ENCODE measurements at places on chromosomes 3 and 15.

- peak; percentile 69 for DNase-seq
Observed at GRCh38 chr3:72234391-72234790, 449.4 kb upstream of the PROK2 start.

GRCh38 chr3:119642746-119643473 is 17.5 kb downstream of the POPDC2 start:
- no peak for DNase-seq

DNA sequence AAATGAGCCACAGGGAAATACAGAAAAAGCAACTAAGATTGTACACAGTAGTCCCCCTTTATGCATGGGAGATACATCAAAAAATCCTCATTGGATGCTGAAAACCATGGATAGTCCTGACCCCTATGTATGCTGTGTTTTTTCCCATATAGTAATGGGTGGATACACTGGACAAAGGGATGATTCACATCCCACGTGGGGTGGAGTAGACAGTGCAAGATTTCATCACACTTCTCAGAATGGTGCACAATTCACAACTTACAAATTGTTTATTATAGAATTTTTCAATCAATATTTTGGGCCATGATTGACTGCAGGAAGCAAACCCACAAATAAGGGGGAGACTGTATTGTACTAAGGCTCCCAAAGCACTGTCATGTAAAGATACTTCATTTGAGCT is 224.4 kb upstream of the STRIT1 start:
- DNase-seq = no peak

DNA sequence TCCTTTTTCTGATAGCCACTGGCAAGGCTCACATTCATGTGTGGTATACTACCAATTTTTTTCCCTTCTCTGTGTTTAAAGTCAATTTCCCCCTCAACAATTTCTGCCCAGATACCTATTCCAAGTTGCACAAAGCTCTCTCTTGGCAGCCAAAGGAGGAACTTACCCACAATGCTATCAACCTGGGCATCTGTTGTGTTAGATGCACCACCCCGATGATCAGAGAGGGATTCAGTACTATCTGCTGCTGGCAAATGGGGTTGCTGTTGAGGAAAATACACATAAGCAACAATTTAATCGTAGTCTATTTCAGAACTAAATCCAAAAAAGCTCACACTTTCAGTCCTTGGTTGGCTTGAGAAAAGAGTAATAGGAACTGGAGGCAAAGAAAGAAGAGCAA is 46.1 kb downstream of the AAGAB start:
- no peak for DNase-seq

DNA sequence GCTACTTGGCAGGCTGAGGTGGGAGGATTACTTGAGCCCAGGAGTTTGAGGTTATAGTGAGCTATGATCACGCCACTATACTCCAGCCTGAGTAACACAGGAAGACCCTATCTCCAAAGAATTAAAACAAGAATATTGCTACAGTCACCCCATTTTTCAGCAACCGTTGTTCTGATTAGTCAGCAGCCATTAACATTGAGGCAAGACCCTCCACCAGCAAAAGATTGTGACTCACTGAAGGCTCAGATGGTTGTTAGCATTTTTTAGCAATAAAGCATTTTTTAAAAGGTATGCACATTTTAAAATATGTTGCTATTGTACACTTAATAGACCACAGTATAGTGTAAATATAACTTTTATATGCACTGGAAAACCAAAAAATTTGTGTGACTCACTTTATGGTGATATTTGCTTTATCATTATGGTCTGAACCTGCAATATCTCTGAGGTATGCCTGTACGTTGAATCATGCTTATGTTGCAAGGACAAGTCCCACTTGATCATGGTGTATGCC is 492.6 kb downstream of the SQOR start:
- no peak for DNase-seq

DNA sequence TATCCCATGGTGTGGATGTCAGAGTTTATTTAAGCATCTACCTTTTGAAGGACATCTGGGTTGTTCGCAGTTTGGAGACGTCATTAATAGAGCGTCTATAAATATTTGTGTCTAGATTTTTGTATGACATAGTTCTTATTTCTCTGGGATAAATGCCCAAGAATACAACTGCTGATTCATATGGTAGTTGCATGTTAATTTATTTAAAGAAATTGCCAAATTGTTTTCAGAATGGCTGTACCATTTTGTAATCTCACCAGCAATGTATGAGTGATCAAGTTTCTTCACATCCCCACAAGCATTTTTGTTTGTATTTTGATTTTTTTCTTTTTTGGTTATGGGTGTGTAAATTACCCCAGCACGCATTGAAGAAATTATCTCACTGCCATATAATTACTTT is 656.9 kb downstream of the NTRK3 start:
- no peak for DNase-seq

GRCh38 chr3:184099806-184100686 is 3.2 kb downstream of the HTR3E start:
- no peak for DNase-seq

DNA sequence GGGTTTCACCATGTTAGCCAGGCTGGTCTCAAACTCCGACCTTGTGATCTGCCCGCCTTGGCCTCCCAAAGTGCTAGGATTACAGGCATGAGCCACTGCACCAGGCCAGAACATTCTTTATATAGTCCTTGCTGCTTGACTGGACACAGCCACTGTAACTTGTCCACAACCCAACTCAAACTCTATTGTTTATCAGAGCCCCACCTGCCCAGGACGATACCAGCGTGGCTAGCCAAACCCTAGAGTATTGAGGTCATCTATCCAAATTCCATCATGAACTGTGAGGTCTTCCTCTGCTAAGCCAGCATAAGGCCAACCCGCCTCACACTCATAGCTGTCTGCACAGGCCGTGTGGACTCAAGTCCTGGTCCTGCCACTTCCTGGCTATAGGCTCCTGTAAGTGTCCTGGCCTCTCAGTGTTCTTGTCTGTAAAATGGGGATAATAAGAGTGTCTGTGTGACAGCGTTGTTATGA is 63.9 kb downstream of the DAPK2 start:
- no peak for DNase-seq

- no peak for DNase-seq
Observed at GRCh38 chr3:65796676-65797075, 242.0 kb downstream of the MAGI1 start.

GRCh38 chr3:193506921-193507320 is 47.8 kb downstream of the ATP13A4 start:
- DNase-seq = no peak

GRCh38 chr3:52238193-52238760 is 681 bp downstream of the TWF2 start:
- DNase-seq = no peak

GRCh38 chr3:108064293-108064887 is 26.4 kb downstream of the CD47 start:
- DNase-seq = no peak

DNA sequence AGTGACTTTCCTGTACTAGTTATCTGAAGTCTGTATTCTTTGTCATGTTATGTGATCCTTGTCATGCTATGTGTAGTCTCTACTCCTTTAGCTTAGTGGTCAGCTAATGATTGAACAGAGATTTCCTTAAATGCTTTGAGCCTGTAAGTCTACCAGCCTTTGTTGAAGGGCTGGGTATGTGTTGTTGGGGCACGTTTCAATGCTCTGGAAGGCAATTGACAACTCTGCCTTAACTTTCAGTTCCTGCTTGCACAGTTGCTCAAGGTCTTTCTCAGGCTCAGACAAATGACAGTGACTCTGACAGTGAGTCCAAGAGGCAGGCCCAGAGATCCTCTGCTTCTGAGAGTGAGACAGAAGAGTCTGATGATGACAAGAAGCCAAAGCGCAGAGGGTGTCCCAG is 89.3 kb downstream of the CHD2 start:
- DNase-seq = no peak

DNA sequence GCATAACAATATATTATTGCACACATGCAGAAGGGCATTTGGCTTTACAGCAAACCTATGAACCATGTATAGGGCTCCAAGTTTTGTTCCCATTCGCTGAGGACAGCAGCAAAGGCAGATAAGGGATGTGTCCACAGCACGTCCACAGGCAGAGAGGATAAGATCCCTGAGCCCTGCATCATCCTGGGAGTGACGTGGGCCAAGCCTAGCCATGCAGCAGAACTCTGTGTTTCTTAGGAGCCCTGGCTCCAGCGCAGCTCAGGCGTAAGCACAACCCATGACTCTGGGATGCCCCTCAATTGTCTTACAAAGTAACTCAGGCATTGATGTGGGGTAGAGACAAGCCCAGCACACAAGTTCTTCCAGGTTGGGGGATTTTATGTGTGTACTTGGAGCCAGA is 194.3 kb upstream of the CTDSPL start:
- no peak for DNase-seq

DNA sequence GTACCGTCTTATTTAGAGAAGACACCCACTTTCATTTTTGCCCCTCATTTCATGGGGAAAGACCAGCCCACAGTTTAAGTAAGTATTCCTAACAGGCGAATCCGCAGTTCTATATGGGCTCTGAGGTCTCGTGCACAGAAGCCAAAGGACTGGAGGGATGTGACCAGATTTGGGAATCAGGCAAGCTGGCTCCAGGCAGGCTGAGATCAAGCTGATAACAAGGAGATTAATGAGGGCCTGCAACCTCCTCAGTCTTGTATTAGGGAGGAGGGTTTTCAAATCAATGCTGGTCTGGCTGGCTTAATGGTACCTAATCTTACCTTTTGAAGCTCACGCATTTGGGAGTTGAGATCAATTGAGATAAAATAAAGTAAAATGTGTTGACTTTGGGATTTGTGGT is 15.3 kb downstream of the ST8SIA2 start:
- DNase-seq = no peak

- DNase-seq = no peak
Observed at GRCh38 chr3:15339786-15340215, 7.4 kb upstream of the SH3BP5 start.

- no peak for DNase-seq
Observed at GRCh38 chr3:62238431-62238830, 134.9 kb downstream of the FEZF2 start.

GRCh38 chr3:134094491-134094890 is 64.8 kb upstream of the SLCO2A1 start:
- no peak for DNase-seq

DNA sequence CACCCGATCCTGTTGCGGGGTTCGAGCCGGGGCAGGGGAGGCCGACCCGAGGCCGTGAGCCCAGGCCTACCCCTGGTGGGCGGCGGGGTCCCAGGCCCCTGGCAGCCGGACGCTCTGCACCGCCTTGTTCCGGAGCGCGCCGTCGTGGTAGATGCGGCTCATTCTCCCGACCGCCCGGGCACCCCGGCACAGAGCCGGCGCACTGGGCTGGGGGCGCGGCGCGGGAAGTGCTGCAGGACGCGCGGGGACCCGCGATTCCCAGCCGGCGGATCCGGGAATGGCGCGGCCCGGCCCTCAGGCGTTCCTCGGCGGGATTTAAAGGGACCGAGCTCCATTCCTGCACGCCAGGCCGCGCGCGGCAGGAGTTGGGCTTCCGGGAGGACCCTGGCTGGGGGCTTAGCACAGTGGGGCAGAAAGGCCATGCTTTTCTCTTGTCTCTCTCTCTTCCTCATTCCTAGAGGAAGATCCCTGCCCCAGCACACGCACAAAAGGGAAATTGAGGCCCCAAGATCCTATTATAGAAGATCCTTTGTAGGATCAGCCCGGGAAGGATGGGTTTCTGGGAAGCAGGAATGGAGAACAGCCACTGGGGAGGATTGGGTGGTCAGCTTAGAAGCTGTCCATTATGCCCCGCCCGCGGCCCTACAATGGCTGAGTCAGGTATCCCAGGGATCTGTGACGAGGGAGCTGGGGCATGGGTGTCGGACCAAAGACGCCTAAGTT is at the start of gene ARPIN:
Gene ARPIN (minus strand): TSS at position 279 of the 723 bp plus-strand sequence. CDS start 117 bp downstream, at position 162.
- DNase-seq = no peak

- no peak for DNase-seq
Observed at GRCh38 chr3:64105816-64106215, 82.5 kb upstream of the PSMD6 start.

GRCh38 chr3:129936757-129937156 is 37.8 kb upstream of the TRH start:
- peak; percentile 43 for DNase-seq

GRCh38 chr3:13657660-13658435 is 108.9 kb downstream of the FBLN2 start:
- no peak for DNase-seq

Data from breast epithelium (tissue), 4 donors.